Immature natural killer cell (primary cell): ENCODE measurements at places on chromosomes 2 and 18. TPM values are rescaled to one million over a fixed set of nuclear protein-coding genes. Genes with fewer than 3 reads are reported as not detected.

COBLL1 gene
- 1.4 TPM for polyA plus RNA-seq

CENPA gene
- polyA plus RNA-seq: not detected

SERPINE2 gene
- 17.9 TPM for polyA plus RNA-seq

KCTD1 gene
- not detected for polyA plus RNA-seq

KRTCAP3 gene
- not detected for polyA plus RNA-seq

KYNU gene
- 4.3 TPM for polyA plus RNA-seq

POTEI gene
- polyA plus RNA-seq: not detected

EVX2 gene
- not detected for polyA plus RNA-seq

DNA sequence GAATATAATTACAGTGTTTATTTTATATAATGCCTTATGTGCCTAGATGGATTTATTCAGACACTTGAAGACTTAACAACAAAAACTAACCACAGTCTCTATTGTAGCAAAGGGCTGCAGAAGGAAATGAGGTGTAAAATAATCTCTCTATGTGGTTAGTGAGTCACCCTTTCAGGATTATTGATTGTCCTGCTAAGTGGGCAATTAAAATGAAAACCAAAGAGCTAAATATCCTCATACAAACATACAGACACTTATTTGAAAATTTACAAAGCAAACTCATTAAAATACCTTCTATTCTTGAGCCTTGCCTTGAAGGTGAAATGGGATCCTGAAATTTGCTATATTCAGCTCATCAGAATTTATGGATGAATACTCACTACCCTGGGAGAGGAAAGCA lies 27.7 kb upstream of the DCC start:
- no peak for DNase-seq

- no peak for DNase-seq
Observed at GRCh38 chr18:45635893-45636509, 20.7 kb downstream of the SLC14A2 start.

DNA sequence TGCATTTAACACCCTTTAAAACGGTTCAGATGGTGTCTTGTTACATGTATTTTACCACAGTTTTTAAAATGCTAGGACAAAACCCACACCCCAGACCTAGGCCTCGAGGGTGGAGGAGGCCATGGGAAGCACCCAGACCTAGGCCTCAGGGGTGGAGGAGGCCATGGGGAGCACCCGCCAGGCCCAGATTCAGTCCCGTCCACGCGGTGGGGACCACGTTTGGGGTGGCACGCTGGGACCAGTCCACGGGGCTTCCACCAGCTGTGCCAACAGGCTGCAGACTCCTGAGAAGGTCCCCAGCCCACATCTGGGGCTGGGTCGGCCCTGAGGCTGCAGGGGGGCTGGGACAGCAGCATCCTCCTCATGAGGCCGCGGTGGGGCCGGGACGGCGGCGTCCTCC lies 63.4 kb downstream of the SLC66A2 start:
- DNase-seq: no peak

DNA sequence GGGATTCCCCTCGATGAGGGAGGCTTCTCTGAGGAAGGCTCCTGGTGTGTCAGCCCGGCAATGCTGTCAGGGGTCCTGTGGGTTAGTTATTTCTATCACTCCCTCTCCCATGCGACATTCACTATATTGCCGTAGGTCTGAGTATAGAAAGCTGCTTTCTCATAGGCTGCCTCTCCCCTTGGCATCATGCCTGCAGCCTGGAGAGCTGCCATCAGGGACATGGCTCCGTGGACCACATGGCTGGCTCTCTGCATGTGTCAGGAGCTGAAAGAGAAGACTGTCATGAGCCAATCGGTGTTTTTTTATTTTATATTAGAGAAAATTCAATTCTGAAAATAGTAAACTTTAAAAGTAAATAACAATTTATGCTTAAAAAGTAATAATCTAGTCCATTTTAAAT lies 198.0 kb downstream of the CDH20 start:
- DNase-seq: no peak

DNA sequence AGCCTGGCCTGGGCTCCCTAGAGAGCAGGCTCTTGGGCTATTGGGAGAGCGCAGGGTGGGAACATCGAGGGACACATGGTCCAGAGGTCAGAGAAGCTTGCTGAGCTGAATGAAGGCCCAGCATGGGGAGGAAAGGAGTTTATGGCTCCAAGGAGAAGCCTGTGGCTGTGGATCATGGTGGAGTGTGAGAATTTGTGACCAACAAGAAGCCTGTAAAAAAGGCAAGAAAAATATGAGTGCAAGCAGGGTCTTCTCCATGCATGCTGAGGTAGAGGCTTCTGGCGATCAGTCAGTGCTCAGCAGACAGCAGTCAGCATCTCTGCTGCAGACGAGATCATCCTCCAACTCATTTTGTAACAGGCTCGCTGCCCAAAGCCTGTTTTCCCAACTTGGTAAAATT lies 1.3 kb upstream of the SCYGR3 start:
- no peak for DNase-seq

- peak; percentile 83 for DNase-seq
Observed at GRCh38 chr2:234496835-234497593, at the start of gene ARL4C. ARL4C (minus strand) TSS chr2:234497081; CDS start chr2:234496586, 495 bp downstream.

- no peak for DNase-seq
Observed at GRCh38 chr18:32759611-32760167, 13.1 kb downstream of the KLHL14 start.

DNA sequence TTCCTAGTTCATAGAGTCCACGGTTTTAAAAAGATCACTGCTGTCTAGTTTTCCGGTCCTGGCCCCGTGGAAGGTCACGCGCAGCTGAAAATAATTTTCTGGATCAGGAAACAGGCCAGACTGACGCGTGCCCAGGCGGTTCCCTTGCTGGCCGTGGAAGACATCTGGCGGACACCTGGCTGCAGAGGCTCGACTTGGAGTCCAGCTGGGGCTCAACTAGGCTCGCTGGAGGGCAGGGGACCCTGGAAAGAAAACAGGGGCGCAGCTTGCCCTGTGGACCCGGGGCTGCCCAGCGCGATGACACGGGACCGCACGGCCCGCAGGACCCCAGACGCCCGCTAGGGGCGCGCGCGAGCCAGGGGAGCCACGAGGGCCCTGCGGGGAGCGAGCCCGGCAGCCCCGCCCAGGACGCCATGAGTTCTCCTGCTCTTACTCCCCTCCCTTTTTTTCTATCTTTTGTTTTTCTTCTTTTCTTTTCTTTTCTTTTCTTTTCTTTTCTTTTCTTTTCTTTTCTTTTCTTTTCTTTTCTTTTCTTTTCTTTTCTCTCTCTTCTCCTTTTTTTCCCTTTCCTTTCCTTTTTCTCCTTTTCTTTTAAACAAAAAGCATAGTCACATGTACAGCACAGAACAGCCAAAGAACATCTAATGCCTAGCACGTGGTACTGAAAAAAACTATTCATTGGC lies 43.2 kb upstream of the UBE2F start:
- peak; percentile 84 for DNase-seq

GRCh38 chr2:190197143-190197720 lies 122.4 kb downstream of the HIBCH start:
- DNase-seq: no peak

DNA sequence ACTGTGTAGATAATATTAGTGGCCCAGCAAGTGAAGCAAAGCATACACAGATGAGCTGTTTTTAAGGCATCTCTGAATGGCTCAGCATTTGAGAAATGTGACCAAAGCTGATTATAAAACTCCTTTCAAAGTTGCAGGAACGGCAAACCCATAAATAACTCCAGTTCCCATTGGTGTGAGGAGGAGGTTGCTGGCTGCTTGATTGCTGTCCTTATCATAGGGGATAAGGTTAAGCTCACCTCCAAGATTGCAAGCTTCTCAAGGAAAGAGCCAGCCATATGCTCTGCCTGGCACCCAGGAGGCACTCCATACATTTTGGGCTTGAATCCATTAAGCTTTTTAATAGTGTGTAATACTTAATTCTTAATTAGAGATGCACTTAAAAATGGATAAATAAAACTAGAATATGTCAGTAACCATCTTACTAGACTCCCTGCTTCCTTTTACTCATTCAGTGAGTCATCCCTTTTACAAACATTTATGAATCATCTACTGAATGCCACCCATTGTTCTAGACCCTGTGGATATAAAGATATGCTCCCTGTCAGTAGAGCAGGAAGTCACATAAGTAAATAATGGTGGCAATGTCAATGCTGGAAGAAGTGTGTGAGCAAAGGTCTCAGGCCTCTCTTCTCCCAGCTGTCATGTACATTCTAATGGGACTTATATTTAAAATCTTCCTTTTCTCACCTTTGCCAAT lies 99.3 kb downstream of the SPATS2L start:
- DNase-seq: no peak

DNA sequence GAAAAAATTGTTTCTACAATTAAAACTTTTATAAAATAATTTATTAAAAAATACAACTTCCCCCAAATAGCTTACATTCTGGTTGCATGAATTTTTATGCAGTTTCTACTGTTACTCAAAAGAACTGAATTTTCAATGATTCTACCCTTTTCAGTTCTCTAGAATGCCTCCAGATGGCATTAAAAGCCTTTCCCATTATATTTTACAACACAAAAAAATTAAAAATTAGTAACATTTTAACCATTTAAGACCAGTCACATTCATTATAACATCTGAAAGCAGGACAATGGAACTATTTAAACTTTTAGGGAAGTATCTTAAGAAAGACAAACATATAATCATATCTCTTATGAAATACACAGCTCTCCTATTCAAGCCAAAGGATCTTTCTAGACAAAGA lies 236.0 kb upstream of the REV1 start:
- no peak for DNase-seq

DNA sequence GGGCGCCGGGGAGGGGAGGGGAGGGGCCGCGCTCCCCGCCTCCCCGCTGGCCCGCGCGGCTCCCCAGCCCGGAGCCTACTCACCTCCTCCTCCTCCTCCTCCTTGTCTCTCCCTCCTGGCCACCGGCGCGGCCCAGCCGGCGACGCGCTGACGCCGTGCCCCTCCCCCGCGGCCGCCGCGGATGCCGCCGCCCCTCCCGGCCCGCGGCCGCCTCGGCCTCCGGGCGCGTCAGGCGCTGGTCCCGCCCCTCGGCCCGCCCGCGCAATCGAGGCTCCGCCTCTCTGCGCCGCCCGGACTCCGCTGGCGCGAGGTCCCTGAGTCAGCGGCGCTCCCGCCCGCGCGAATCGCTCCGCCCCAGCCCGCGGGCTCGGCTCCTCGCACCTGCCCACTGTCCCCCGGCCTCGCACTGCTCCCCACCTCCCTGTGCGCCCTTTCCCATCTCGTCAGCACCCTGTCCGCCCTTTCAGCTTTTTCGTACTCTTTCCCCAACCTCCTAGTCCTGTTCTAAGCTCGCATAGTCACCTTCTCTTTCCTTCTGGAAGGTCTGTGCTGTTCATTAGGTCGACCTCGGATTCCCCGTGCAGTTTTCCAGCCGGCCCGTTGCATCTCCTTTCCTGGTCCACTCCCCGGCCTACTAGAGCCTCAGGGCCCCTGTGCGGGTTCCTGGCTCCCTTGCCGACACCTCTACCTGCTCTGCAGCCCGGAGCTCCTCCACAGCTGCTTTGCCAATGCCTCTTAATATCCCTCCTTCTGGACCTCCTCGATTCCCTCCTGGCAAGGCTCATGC lies 187.4 kb downstream of the ZEB2 start:
- peak; percentile 89 for DNase-seq

DNA sequence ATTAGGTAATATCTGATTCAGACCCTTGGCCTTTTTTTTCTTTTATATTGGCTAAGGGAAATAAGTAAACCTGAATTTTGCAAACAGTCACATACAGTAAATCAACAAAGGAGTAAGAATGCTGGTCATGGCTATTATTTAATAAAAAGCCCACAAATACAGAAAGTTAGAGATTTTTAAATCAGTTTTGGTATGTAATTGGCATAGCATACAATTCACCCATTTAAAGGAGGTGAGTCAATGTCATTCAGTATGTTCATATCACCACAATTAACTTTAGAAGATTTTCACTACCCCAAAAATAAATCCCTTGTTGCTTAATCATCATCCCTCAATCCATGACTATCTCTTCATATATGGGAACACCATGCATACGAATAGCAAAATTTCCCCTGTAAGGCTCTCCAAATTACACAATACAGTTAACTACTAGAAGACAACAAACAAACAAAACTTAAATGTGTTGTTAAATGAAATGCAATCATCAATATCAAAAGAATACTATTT lies 45.9 kb upstream of the NYAP2 start:
- no peak for DNase-seq

GRCh38 chr2:190792956-190793888 lies 87.4 kb upstream of the GLS start:
- DNase-seq: no peak

DNA sequence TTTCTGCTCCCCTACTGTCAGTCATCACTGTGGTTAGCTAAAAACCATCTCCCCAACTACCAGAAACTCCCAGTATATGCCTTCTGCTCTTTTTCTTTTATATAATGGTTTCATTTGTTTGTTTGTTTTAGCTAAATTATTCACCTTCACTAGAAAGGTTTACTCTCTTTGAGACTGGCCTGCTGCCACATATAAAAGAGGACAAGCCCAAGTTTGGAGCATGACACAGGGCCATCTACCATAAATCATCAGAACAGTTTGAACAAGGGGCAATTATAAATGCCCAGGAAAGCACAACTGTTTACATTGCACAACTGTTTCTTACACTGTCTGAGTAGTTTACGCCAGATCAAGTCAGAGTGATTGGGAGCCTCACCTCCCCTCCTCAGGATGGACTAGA lies 471.0 kb upstream of the PIK3C3 start:
- DNase-seq: no peak

GRCh38 chr2:54289917-54290316 lies 33.9 kb upstream of the TSPYL6 start:
- DNase-seq: no peak

DNA sequence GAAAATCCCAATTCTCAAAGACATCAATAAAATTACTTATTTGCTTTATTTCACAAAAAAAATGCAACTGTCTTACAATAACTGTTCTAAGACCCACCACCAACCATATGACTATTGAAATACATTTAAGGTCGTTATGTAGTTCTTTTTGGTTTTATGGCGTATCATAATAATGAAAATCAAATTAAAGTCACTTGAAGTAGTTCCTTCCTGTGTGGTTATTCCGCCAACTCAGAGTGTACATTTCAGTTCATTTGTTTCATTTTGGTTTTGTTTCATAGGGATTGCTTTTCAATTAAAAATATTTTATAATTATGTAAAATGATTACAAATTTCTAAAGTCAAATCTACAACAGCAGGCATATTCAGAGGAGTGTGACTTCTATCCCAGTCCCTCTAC lies 45.9 kb upstream of the AAK1 start:
- no peak for DNase-seq

GRCh38 chr2:215851696-215852095 lies 161.7 kb downstream of the MREG start:
- DNase-seq: no peak

DNA sequence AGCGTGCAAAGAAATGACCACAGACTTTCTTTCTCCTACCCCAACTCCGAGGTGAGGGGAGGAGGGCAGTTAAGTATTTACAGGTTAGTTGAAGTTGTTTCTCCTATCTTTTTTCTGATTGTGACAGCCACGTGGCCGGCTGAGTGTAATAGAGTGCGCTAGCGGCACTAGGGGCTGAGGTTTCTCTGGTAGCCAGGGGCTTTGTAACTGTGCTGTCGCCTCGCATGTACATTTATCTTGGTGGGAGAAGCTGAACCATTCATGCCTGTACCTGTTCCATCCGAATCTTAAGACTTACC lies 214.1 kb upstream of the STON1 start:
- DNase-seq: no peak
